H54 (cell line): ENCODE measurements at places on chromosomes 5 and 9.

GRCh38 chr5:62256161-62257019 is 49.6 kb upstream of the KIF2A start:
- no peak for DNase-seq

DNA sequence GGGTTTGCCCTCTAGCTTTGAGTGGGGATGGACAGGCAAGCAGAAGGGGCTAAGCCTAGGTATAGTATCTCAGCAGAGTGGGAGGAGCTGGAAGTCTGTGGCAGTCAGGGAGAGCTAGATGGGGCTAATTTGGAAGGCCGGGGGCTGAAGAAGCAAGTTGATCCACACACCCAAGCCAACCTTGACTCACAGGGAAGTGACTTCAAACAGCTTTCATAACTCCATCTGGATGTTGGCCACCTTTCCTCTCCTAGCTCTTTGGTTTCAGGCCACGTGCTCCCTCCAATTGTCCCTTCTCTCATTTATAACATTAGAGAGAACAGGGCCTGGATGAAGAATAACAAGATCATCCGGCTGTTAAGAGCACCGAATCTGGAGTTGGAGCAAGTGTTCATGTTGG is 36.8 kb downstream of the EGR1 start:
- no peak for DNase-seq

DNA sequence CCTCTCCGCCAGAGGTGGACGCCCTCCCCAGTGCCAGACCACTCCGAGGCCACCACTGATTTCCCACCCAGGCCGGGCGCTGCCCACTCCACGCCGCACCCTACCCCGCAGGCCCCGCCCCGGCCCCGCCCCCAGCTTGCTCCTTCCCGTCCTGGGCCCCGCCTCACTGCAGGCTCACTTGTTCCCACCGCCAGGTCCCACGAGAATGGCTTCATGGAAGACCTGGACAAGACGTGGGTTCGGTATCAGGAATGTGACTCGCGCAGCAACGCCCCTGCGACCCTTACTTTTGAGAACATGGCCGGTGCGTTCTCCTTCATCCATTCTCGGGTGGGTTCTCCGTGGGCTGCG is 6.5 kb downstream of the LRRC26 start:
- DNase-seq, result no peak

DNA sequence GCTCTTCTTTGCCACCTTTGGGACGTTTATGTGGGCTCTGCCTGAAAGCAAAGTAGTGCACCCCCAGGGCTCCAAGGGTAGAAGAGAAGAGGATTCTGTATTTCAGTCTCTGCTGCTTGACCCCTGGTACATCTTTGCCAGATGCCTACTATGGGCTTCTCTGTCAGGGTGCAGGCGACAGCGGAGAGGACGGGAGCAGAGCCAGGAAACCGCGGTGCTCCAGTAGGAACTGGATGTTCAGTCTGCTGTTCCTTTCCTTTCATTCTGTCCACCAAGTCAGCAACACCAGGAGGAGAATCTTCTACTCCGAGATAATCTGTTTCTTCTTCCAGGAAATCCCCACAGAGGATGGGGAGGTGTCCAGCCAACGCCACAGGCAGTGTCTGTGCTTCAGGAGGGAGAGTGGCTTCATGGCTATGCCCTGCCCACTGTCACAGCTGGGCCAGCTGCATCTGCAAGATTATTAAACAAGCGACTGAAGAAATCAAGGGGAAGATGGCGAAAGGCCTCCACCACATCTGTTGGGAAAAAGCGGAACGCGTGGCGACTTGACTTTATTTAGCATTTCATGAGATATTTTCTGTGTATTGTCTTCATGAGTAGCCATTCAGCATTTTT is 398.3 kb downstream of the IRX1 start:
- no peak for DNase-seq

DNA sequence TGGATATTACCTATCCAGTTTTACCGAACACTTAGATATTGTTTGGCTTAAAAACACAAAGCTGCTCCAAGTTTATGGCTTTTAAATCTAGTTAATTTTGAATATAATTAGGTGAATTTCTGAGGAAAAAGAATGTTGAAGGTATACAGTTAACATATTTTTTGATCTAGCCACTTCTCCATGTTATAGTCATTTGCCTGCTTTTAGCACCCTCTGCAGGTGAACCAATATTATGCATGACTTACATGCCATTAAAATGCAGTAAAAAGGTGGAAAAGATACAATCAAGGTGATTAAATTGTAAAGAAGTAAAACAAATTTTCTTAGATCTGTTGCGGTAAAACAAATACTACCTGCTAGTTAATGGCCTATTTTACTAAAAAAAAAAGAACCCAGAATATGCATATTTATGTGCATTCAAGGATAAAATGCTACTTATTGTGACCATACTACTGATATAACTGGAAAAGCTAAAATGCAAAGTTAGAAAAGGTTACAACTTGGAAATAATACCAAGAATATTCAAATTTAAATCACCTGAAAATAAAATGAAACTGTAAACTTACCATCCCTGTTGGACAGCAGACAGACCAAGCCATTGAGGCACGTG is 132.1 kb downstream of the AP3B1 start:
- no peak for DNase-seq

DNA sequence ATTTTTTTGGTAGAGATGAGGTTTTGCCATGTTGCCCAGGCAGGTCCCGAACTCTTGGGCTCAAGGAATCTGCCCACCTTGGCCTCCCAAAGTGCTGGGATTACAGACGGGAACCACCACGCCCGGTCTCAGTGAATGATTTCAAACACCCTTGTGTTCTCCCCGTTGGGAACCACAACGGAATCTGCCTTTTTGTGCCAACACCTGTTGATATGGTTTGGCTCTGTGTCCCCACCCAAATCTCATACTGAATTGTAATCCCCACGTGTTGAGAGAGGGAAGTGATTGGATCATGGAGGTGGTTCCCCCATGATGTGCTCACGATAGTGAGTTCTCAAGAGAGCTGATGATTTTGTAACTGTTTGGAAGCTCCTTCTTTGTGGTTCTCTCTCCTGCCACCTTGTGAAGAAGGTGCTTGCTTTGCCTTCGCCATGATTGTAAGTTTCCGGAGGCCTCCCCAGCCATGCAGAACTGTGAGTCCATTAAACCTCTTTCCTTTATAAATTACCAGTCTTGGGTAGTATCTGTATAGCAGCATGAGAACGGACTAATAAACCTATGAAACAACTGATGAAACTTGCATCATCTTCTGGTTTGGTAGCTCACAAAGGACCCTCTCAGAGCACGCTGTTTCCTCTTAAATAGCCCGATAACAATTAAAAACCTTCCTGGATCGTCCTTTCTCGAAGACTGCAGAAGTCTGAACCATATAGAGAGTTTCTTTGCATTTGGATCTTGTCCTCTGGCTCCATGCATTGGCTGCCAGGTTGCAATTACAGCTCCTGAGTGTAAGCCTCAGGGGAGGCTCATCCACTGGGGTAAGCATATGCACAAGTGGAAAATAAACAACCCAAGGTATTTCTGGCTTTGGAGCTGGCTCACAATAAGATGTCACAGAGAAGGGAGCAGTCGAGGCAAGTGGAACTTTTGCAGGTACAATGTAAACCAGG is 91.5 kb downstream of the SPRY4 start:
- DNase-seq, result no peak

DNA sequence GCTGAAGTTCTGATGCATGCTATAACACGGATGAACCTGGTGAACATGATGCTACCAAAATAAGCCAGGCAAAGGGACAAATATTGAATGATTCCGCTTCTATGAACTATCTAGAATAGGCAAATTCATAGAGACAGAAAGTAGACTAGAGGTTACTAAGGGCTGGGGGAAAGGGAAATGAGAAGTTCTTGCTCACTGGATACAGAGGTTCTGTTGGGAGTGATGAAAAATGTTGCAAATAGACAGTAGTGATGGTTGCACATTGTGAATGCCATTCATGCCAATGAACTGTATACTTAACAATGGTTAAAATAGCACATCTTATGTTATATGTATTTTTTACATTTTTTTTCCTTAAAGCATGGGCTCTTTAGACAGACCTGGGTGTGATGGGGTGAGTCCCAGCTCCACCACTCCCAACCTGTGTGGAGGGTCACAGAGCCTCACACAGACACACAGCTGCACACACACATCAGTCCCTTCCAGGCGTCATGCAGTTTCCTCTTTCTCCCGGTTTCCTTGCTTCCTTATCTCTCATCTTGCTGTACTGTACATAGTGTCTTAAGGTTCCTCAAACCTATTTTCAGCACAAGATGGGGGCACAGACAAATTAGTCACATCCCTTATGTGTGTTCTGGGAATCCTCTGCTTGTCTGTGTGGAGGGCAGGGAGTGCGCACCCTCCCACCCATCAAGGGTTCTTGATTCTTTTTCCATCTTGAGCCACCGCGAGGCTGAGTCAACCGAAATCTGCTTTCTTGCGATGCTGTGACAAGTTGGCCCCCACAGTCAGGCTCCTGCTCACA is 192.9 kb downstream of the CRB2 start:
- DNase-seq, result no peak

GRCh38 chr9:114300153-114300845 is 22.6 kb upstream of the ORM1 start:
- DNase-seq, result no peak

DNA sequence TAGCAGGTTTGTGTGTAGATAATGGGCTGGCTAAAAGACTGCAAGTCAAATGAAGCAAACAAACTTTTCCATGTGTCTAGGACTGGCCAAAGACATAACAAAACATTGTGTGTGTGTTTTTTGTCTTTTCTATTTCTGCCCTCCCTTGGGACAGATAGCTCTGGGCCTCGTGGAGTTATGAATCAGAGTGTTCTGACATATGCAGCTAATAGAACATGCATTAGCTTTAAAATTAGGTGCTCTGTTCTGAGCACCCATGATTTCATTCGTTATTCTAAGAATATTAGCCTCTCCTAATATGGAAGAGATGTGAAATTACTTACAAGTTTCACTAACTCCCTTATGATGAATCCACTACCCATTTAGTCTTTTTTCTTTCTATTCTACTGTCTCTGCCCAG is 367.3 kb upstream of the PAPPA start:
- no peak for DNase-seq
